NCI-H2227 treated with DMSO at 0.1 percent for 48 hours (cell line): ENCODE measurements at places on chromosomes 16 and 17.
A peak's percentile ranks its signal among the peaks of the same experiment; 100 is the strongest.

GRCh38 chr17:43591779-43592562 is 45.8 kb upstream of the ETV4 start:
- no peak for DNase-seq

- DNase-seq: no peak
Observed at GRCh38 chr16:89506113-89506504, 2.1 kb upstream of the SPG7 start.

- DNase-seq: no peak
Observed at GRCh38 chr16:26413780-26414179, 652.9 kb upstream of the C16orf82 start.

GRCh38 chr17:81930142-81931125 is 2.9 kb upstream of the MAFG start:
- no peak for DNase-seq

- DNase-seq: no peak
Observed at GRCh38 chr17:55314784-55315491, 50.2 kb downstream of the HLF start.

GRCh38 chr17:9251273-9251672 is 230.0 kb downstream of the NTN1 start:
- DNase-seq: no peak

DNA sequence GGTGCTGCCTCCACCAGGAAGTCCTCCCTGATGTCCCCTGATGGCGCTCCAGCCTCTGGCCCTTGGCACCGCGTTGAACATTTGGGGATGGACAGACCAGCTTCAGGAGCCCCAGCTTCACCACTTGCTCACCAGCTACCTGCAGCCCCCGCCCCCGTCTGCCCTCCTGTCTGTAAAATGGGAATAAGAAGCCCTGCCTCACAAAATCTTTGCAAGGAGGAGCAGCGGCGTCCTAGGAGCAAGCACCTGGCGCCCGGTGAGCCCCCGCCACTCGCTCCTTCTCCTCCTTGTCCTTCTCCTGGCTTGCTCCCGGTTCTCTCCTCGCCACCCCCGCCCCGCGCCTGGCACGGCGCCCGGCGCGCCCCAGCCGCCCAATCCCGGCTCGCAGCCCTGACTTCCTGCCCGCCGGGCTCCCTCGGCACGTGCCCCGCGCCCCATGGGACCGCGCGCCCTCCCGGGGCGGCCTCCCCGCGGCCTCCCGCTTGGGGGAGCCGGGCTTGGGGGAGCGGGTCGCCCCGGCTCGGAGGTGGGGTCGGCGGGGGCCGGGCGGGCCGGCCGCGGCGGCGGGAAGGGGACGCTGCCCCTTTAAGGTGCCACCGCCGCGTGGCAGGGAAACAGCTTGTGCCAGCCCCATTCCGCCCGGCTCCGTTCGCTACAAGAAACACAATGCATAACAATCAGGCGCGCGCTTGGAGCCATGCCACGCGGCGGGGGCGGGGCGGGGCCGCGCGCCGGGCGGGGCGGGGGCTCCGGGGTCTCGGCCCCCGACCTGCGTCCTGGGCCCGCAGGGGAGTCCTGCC is 9.1 kb upstream of the PPP1R1B start:
- peak; percentile 61 for DNase-seq

DNA sequence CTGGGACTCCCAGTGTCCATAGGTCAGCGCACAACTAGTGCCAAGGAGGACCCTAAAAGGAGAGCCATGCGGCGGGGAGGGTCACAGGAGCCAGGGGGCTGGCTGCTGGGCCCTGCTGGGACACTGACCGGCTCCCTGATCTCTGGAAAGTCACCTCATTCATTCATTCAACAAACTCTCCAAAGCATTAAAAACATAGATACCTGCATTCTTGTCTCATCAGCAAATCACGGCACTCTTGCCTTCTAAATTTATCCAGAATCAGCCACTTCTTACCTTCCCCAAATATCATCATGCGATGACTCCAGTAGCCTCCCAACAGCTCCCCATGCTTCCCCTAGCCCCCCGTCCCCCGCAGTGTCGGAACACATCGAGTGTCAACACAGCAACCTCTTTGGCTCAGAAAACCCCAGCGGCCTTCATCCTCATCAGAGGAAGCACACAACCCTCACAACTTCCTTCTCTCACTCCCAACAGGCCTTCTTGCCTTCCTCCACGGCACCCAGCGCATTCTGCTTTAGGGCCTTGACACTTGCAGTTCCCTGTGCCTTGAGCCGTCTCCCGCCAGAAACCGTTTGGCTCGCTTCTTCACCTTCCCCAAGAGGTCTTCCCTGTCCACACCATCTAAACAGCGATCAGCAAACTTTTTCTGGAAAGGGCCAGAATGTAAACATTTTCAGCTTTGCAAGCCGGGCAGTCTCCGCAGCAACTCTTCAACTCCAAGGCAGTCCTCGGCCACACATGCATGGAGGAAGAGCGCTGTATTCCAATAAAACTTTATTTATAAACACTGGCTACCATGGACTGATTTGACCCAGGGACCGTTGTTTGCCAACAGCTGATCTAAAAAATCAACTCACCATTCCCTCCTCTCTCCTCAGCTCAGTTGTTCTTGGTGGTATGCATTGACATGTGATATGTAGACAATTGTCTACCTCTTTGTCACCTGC is 119.5 kb upstream of the TNRC6C start:
- DNase-seq: no peak

GRCh38 chr16:58032710-58033293 is 7.2 kb downstream of the MMP15 start:
- peak; percentile 24 for DNase-seq

DNA sequence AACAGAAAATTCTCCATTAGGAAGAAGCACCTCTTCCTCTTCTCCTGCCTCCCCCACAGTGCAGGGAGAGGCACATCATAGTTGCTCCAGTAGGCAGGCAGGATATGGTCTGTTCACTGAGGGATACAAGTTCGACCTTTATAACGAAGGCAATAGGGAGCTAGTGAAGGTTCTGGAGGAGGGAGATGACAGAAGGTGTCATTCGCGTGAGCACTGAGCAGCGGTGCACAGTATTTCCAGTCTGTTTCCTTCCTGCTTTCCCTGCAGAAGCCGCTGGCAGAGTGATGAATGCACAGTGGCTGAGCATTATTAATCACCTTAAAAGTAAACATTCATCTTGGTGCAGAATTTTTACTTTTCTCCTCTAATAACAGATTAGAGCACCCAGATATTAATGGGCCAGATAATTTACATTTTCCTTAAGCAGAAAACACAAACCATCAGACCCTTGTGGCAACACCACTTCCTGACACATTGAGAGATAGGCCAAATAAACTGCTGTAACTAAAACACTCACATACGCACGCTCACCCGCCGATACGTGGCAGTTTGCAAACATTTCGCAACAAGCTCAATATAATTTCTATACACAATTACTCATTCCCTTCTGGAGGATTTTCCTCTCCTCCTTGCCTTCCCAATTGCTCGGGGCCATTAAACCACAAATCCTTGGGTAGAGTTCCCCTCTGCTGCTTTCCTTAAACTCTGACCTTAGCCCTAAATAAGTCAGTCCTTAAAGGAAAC is 69.5 kb downstream of the AIPL1 start:
- no peak for DNase-seq

DNA sequence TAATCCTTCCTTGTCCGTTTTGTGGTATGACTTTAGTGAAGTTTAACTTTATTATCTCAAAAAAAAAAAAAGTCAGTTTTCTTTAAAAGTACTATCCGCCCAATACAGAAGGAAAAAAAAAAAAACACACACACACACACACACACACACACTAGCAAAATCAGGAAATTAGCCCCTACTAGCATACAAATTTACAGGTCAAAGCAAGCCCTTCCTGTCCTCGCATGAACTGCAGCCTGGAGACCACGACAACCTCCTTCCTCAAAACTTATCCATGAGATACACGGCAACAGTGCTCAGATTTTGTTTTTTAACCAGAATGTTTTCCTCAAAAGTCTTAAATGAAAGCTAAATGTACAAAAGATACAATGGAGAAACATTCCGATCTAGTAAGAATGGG is 16.2 kb downstream of the NCOR1 start:
- DNase-seq: peak; percentile 23

GRCh38 chr17:51006601-51007000 is 114.1 kb downstream of the SPAG9 start:
- DNase-seq: no peak

- DNase-seq: no peak
Observed at GRCh38 chr16:3235856-3236669, 1.1 kb upstream of the ZNF200 start.

DNA sequence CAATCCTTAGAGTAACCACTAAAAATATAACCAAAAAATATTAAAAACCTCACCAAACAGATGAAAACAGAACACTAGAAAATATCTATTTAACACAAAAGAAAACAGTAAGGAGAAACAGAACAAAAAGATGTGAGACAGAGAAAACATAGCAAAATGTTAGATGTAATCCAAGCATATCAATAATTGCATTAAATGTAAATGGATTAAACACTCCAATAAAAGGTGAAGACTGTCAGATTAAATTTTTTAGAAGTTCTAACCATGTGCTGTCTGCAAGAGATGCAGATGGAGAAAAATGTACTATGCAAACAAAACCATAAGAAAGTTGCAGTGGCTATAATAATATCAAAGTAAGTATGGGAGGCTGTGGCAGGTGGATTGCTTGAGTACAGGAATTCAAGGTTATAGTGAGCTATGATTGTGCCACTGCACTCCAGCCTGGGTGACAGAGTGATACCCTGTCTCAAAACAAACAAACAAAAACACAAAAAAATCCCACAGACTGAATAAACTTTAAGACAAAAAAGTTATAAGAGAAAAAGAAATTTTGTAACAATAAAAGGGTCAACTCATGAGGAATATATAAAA is 53.9 kb downstream of the ADCY9 start:
- no peak for DNase-seq

GRCh38 chr16:57613514-57613913 is 14.9 kb upstream of the ADGRG1 start:
- no peak for DNase-seq

GRCh38 chr16:35194681-35195080 is 1735.3 kb downstream of the TP53TG3F start:
- DNase-seq: no peak

GRCh38 chr16:87581857-87582215 is 20.5 kb upstream of the JPH3 start:
- no peak for DNase-seq

DNA sequence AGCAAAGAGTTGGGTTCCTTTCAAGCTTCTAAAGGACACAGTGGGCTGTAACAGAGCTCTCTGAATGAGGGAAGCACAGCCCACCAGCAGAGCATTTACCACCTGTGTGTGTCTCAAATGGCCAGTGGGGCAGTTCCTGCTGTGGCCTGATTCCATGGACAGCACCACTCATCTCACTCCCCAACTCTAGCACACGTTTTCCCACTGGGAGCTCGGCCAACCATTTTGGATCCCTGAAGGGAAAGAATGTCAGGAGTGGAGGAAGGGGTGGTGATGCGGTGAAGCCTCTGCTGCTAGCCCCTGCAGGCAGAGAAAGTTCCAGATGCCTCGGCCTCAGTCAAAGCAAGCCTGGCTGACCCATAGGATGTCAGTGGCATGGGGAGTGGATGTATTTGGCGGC is 86.6 kb downstream of the PLXDC1 start:
- no peak for DNase-seq

- no peak for DNase-seq
Observed at GRCh38 chr16:14353340-14353739, 276.7 kb downstream of the PARN start.

DNA sequence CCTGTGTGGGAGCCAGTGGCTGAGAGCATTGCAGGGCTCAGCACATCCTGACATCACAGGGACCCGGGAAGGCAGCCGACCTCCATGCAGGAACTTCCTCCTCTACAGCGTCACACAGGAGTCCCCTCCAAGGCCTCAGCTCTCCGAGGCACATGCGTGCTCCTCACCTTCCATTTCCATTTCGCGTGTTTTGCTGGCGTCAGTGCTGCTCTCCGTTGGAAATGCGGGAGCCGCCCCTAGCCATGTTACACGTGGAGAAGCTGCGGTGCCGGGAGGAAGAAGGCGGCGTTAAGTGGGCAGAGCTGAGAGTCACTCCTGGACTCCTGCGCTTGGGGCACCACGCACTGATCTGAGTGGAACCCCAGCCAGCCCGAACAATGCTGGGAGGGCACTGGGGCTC is 25.2 kb upstream of the CRISPLD2 start:
- DNase-seq: no peak

DNA sequence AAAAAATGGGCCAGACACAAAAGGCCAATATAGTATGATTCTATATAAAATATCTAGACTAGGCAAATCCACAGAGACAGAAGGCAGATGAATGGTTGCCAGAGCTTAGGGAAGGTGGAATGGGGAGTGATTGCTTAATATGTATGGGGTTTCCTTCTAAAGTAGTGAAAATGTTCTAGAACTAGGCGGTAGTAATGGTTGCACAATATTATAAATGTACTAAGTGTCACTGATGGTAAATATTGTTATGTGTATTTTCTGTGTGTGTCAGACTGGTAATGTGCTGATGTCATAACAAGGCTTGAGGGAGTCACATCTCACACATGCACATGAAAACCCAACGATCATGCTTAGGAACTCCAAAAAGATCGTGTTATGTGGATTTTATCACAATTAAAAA is 106.9 kb upstream of the SIAH1 start:
- no peak for DNase-seq
